ENCODE measurements at places on chromosomes 1 and 21. TPM values are rescaled to one million over a fixed set of nuclear protein-coding genes. Genes with fewer than 3 reads are reported as not detected.

- no peak for DNase-seq
Observed at GRCh38 chr1:8970870-8971337, 25.2 kb downstream of the CA6 start.

GRCh38 chr21:34736116-34736874, 67.5 kb downstream of the CLIC6 start:
- DNase-seq = peak; percentile 12

DNA sequence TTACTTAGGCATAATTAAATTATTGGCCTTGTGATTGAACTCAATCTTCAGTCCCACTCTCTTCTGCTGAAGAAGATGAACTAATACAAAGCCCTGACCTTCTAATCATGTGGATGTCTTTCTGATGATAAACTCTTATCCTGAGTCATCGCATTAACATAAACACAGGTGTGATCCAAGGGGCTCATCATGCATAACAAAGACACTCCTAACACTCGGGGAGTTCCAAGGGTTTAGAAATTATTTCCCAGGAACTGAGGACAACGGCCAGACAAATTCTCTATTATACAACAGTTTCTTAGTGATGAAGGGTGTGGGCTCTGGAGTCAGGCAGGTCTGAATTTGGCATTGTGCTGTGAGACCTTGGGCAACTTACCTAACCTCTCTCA, 18.0 kb downstream of the DUSP10 start:
- no peak for DNase-seq

Gene LMOD1
- total RNA-seq = under 0.01 TPM

Gene SLAMF9
- total RNA-seq = not detected

Gene LAPTM5
- total RNA-seq = 28.6 TPM

GRCh38 chr1:147079400-147080005, 92.8 kb downstream of the PRKAB2 start:
- no peak for DNase-seq

GRCh38 chr1:1618396-1619068, 3.2 kb downstream of the MIB2 start:
- no peak for DNase-seq

Gene VN1R5
- total RNA-seq = not detected

DNA sequence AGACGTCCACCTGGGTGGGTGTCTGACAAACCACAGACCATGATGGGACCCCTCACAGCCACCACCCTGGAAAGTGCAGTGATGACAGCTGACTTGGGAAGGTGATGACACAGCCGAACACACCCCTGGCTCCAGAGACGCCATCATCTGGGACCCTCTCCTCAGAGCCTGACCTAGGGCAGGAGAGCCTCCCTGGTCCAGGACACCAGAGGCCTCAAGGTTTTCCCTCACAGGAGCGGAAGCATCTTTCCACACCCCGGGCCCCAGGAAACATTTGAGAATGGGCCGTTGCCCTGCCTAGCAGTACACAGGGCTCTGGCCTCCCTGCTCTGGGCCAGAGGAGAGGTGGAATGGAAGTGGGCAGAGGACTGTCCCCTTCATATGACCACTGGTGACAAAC, 79.7 kb downstream of the SYT2 start:
- DNase-seq = no peak

GRCh38 chr1:174165471-174166137, 6.3 kb downstream of the RABGAP1L start:
- no peak for DNase-seq

GRCh38 chr1:206062464-206062863, 9.5 kb downstream of the RHEX start:
- DNase-seq = no peak

Gene NENF
- 9.6 TPM for total RNA-seq

GRCh38 chr1:219374636-219375035, 201.0 kb downstream of the LYPLAL1 start:
- DNase-seq = no peak

Gene ABCG1
- total RNA-seq = 141 TPM

DNA sequence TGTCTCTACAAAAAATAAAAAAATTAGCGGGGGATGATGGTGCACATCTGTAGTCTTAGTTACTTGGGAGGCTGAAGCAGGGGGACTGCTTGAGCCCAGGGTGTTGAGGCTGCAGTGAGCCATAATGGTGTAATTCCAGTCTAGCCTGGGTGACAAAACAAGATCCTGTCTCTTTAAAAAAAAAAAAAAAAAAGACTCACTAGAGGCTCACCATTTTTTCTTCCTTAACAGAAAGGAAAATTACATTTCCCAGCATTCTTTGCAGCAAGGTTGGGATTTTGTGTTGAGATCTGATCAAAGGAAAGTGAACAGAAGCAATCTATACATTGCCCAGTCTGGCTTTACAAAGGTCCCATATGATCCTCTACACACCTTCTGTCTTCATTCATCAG, 21.5 kb downstream of the GFI1 start:
- DNase-seq = no peak

DNA sequence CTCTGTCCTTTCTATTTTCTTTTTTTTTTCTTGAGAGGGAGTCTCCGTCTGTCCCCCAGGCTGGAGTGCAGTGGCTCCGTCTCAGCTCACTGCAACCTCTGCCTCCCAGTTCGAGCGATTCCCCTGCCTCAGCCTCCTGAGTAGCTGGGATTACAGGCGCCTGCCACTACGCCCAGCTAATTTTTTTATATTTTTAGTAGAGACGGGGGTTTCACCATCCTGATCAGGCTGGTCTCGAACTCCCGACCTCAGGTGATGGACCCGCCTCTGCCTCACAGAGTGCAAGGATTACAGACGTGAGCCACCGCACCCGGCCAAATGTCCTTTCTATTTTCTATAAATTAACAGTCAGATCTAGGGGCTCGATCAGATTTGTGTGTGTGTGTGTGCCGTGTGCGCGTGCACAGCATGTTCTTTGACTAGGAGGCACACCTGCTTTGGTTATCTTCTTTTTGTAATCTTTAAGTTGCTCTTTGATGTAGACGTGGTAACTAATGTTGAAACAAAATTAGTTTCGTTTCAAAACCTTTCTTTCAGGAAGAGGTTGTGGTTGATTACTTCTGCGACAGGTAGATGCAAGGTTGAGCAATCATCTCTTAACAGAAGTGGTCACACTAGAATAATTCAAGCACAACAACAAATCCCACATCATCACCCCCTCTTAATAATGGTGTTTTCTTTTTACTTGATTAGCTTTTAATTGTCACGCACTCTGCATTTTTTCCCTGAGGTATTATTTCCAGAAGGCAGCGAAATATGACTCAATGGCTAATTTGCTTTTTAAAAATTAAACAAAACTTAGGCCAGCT, 779 bp upstream of the DEGS1 start:
- DNase-seq = no peak

DNA sequence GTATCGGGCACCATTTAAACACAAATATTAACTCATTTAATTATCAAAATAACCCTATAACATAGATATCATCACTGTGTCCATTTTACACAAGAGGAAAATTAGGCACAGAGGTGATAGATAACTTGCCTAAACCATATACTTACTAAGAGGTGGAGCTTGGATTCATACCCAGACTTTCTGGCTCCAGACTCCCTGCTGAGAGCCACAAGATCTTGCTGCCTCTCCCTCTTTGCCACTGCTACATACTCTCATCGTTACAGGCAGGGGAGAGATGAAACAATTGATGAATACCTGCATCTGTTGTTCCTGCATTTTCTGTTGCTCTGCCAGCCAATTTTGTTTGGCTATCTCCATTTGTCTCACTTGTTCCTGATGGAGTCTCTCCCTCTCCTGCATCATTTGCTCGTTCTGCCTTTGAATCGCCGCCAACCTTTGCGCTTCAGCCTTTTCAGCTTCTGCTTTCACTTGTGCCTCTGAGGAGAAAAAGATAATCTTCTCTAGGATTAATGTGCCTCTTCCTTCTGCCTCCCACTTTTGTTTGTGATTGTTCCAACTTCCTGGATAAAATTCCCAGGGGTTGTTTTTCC, 10.6 kb downstream of the GBP5 start:
- no peak for DNase-seq

DNA sequence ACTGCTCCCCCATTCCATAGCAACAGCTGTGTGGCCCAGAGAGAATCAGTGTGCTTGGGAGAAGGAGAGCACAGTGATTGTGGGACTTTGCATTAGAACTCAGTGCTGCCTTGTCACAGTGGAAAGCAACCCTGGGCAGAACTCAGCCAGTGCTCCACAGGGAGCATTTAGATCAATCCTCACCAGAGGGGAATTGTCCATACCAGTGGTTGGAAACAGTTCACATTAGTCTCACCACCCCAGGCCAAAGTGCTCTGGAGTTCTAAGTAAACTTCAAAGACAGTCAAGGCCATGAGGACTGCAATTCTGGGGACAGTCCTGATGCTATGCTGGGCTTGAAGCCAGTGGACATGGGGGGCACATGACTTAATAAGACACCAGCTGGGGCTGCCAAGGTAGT, 12.9 kb upstream of the SMAP2 start:
- DNase-seq = no peak

Gene PGBD5
- total RNA-seq = 0.38 TPM

Gene MYOG
- not detected for total RNA-seq

Gene PCBP3
- 0.13 TPM for total RNA-seq

DNA sequence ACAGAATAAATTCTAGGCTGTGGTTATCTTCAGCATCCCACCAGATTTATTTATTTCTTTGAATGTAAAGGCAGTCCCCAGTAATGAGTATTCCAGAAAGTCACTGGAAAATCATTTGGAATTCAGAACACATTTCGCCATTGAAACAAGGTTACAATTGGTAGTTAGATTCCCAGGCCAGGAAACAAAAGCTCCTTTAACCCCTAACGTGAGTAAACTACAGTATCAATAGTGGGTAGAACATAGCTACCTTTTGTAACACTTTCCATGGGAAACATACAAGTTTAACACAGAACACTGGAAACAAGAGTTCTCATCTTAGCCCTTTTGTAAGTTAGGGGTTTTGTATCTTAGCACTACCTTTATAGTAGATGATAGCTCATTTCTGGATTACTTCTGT, 53.4 kb upstream of the BMP8A start:
- DNase-seq = no peak

- no peak for DNase-seq
Observed at GRCh38 chr1:184291701-184292100, 95.1 kb upstream of the C1orf21 start.

Gene KHDC4
- total RNA-seq = 14.6 TPM

GRCh38 chr1:114690148-114690547, 5.2 kb downstream of the AMPD1 start:
- DNase-seq = no peak

DNA sequence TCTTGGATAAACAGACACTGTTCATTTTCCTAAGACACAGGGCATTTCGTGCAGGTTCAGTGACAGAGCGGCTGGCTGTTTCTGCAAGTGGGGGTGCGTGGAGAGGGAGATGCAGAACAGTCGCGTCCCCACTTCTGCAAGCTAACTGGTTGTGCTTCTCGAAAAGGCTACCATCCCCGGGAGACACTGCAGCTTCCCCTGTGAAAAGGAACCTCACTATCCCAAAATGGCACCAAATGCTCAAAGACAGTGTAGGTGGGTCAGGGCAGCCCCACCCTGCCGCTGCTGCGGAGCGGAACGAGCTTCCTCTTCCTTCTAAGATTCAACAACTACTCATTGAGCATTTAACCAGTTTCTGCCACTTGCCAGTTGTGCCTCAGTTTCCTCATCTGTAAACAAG, 19.2 kb upstream of the BACE2 start:
- DNase-seq = no peak

Gene C1orf87
- not detected for total RNA-seq

DNA sequence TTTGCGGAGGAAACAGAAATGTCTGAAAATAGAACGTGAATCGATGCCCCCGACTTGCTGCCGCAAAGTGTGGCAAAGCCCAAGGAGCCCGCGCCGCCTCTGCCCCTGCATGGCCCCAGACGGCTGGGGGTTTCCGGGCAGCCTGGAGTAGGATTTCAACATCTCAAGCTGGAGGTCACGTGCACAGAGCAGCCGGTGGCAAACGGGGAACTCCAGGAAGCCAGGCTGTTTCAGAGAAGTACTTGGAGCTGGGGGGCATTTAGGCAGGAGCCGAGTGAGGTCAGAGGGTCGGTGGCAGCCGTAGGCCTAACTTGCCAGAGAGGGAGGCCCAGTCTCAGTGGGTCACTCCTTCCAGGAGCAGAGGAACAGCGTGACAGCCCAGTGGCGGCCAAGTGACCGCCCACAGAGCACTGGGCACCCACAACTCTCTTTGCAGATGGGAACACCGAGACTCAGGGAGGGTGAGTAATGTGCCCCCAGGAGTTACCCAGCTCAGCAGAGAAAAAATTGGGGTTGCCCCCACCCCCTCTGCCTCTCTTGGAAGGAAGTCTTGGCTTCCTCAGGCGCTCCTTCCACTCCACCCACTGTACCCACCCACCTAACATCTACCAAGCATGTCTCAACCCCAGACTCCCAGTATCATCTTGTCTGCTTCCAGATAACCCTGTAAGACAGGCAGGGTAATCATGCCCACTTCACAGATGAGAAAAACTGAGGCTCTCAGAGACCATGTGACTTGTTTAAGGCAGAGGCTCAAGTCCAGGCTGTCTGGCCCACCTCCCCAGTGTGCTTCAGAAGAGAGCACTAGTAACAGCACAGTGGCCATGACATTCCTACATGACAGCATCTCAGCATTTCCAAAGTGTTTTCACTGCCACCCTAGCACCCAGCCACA, 179.4 kb downstream of the HIVEP3 start:
- DNase-seq = no peak

Gene BACE2
- 425 TPM for total RNA-seq

Gene TMPRSS2
- not detected for total RNA-seq

Gene LCE3E
- not detected for total RNA-seq

- no peak for DNase-seq
Observed at GRCh38 chr1:42748021-42748420, 8.0 kb upstream of the CLDN19 start.

Gene TPTE
- not detected for total RNA-seq

Gene CLCA4
- total RNA-seq = not detected

- no peak for DNase-seq
Observed at GRCh38 chr1:2972011-2972878, 49.0 kb upstream of the ACTRT2 start.

Gene UBL4B
- not detected for total RNA-seq

Gene THEM5
- not detected for total RNA-seq

Gene CELA2A
- not detected for total RNA-seq

Measured in dermis microvascular lymphatic vessel endothelial cell (primary cell).